Activated T-cell treated with anti-CD3 and anti-CD28 coated beads, Interleukin-2, amount 50 U/mL, for 72 hours (primary cell): ENCODE measurements at places on chromosomes 2 and 18.

DNA sequence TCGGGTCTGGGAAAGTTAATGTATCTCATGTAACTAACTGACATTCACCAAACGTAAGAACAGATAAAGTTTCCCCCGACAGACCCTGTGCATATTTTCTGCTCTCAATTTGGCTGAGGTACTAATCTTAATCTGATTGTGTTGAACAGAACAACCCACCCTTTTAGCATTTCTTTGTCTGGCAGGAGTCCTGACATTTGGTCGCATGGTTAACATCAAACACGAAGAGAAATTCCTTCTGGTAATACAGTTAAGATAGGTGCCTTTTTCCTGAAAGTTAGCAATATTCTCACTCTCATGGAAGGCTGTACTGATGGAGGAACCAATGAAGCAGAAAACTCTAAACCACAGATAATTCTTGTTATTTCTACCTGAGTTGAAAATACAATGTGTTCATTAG is 520.8 kb downstream of the PARD3B start:
- no peak for DNase-seq

DNA sequence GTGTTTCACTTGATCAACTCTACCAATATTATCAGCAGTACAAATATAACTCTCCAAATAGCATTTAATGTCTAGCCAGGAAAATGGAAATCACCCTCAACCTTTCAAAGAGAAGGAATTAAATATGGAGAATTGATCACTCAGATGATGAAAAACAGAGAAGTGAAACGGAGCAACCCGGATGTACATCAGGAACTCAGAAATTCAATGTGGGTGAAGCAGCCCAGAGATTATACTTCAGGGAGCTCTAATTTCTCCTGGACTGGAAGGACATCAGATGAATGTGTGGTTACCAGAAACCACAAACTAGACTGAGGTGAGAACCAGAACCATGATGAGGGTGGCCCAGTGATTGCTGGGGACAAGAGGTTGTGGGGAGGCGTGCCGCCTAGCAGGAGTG is 35.5 kb upstream of the COBLL1 start:
- DNase-seq = no peak

DNA sequence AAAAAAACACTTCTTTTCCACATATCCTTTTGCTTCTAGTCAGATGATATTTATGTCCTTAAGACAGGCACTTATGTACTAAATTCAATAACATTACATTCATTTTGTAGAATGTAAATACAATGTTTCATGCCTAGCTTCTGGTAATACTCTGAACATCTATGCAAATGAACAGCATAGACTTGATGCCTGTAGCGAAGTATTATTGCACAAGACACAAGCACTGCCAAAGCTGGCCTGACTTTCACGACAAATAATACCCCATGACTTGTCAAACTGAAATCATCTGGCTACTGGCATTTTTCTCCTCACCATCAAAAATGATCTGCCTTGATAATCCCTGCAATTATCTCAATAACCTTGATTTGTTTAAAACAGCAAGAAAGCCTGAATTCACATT is 101.3 kb downstream of the L3MBTL4 start:
- DNase-seq = no peak

DNA sequence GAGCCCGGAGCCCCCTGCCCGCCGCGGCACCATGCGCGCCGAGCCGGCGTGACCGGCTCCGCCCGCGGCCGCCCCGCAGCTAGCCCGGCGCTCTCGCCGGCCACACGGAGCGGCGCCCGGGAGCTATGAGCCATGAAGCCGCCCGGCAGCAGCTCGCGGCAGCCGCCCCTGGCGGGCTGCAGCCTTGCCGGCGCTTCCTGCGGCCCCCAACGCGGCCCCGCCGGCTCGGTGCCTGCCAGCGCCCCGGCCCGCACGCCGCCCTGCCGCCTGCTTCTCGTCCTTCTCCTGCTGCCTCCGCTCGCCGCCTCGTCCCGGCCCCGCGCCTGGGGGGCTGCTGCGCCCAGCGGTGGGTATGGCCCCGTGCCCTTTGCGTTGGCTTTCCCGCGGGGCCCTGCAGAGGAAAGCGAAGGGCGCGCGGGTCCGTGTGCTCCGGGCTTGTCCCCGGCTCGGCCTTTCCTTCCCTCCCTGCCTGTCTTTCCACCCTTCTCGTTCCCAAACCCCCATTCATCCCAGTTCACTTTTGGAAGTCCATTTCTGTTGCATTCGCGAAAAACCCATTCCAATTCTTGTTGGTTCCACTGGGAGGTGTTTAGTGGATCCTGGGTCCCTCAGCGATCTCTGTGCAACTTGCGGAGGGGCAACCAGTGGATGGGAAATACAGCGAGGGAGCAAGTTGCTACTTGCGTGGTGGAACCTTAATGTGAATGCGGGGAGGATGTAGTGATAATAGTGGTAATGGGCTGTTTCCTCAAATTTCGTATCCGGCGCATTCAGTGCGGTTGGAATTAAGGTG is 599 bp downstream of the ADAM23 start:
- DNase-seq = peak; percentile 46

- DNase-seq = no peak
Observed at GRCh38 chr2:235391921-235392615, 101.8 kb upstream of the AGAP1 start.
